ENCODE measurements at places on chromosomes 5 and 9.

DNA sequence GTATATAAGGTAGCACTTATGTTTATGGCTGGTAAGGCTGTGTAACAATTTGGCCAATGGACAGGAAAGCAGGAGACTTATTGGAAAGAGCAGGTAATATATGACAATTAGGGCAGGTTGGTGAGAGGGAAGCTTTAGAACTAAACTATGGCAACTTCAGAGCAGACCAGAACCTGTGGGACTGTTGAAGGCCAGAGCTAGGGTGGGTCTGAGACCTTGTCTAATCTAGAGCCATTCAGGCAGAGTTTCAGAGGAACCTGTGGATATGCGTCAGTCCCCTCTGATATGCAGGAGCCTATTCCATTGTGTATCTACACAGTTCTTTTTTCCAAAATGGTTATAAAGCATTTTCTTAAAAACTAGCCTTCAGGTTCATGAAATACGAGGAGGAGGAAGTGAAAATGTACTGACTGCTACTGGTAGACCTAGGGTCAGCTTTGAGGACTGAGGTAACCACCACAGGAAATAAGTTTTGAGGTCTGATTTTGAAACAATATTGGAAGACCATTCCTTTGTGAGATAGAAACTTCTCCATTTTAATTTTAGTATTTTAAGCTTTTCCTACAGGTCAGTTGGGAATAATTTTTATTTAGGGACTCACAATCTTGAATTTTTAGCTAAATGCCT lies 37.6 kb downstream of the ELL2 start:
- peak; percentile 7 for DNase-seq

- no peak for DNase-seq
Observed at GRCh38 chr9:8754751-8755150, 955.2 kb upstream of the DMAC1 start.

GRCh38 chr9:129544761-129545160 lies 76.1 kb downstream of the C9orf50 start:
- DNase-seq, result no peak

- DNase-seq, result no peak
Observed at GRCh38 chr5:137753691-137754187, 424 bp downstream of the HNRNPA0 start.

DNA sequence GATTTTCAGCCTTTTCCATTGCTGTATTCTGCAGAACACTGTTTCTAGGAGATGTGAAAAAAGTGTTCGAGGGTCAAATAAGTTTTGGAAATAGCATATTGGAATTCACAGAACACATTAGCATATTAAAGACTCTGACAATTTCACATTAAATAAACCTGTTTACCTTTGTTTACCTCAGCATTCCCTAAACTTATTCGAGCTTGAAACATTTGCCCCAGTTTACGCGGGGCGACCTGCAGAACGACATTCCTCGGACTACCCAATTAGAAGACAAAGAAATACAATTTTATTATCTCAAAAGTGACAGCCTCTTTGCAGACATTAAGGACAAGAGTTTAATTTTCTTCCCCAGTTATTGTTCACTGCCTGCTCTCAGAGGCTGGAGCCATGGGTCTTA lies 110.3 kb upstream of the NFIB start:
- no peak for DNase-seq

GRCh38 chr9:132426639-132427414 lies 16.8 kb downstream of the CFAP77 start:
- no peak for DNase-seq

DNA sequence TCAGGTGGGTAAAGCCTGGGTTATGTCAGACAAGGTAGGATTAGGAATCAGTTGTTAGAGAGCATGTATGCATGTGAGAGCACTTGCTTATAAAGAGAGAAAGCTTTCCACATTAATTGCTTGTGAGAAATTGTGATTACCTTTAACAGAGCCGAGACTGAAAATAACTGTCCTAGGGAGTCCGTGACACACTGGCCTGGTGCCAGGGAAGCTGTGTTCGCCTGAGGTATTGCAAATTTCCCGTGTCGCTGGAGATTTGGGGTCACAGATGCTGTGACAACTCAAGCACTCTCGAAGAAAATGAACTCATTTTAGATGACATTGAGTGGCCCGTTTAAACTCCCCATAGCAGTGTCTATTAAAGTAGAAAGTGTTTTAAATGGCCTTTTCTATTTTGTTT lies 9.6 kb downstream of the SLC1A1 start:
- no peak for DNase-seq

GRCh38 chr5:172646716-172647285 lies 5.7 kb downstream of the NEURL1B start:
- DNase-seq, result no peak
